Cardiac septum (tissue), 1 donor: ENCODE measurements at places on chromosomes 4 and X. TPM values are rescaled to one million over a fixed set of nuclear protein-coding genes. Genes with fewer than 3 reads are reported as not detected.

The HGFAC gene
- 0.38 TPM for total RNA-seq

The TENT5D gene
- total RNA-seq, result not detected

The TENM3 gene
- 3.9 TPM for total RNA-seq

The H2BW2 gene
- not detected for total RNA-seq

The IKBKG gene
- total RNA-seq, result 18.9 TPM

The FOXR2 gene
- not detected for total RNA-seq

The DSPP gene
- total RNA-seq, result not detected

The CDX4 gene
- not detected for total RNA-seq
